G401 (cell line): ENCODE measurements at places on chromosomes 12 and 14. TPM values are rescaled to one million over a fixed set of nuclear protein-coding genes. Genes with fewer than 3 reads are reported as not detected.

The TTC9 gene
- not detected in 2 replicates for total RNA-seq

The NUAK1 gene
- total RNA-seq, result 8.0 and 20.4 TPM in 2 replicates

The NTS gene
- 23.9 and 27.4 TPM in 2 replicates for total RNA-seq

The MTA1 gene
- total RNA-seq, result 44.9 and 55.1 TPM in 2 replicates

The LRTM2 gene
- total RNA-seq, result not detected in 2 replicates

The EIF2S3B gene
- 2.2 and 3.3 TPM in 2 replicates for total RNA-seq

The GNG2 gene
- not detected in 2 replicates for total RNA-seq

The TRMT5 gene
- 9.3 and 23.5 TPM in 2 replicates for total RNA-seq

The GLT8D2 gene
- total RNA-seq, result 9.5 and 19.2 TPM in 2 replicates

The ANKRD33 gene
- total RNA-seq, result not detected in 2 replicates

The SOAT2 gene
- total RNA-seq, result not detected in 2 replicates

The C12orf76 gene
- 17.3 and 20.5 TPM in 2 replicates for total RNA-seq

The LRP1-AS gene
- total RNA-seq, result not detected in 2 replicates

The PRIM1 gene
- total RNA-seq, result 11.9 and 25.5 TPM in 2 replicates
